SK-N-DZ (cell line): ENCODE measurements at places on chromosomes 2 and 18.
A peak's percentile ranks its signal among the peaks of the same experiment; 100 is the strongest.

DNA sequence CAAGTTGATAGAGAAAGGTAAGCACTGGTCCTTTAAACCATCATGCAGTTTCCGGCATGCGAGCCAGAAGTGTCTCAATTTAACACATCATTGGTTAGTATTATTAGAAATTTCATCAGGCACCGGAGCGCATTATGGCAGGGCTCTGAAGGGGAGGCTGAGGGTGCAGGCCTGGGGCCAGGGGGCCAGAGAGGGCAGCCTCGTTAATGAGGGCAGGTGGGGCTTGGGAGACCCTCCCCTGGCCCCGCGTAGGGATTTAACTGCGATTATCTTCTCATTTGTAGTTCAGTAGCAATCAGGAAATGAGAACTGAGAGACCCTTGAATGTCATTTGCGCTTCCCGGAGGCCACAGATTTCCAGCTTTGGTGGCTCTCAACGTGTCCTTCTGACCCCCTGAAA is 246.4 kb downstream of the KLHL29 start:
- DNase-seq = no peak

GRCh38 chr2:65076345-65076710 is 20.1 kb downstream of the CEP68 start:
- DNase-seq = no peak

GRCh38 chr2:54042341-54042740 is 71.5 kb upstream of the PSME4 start:
- no peak for DNase-seq

DNA sequence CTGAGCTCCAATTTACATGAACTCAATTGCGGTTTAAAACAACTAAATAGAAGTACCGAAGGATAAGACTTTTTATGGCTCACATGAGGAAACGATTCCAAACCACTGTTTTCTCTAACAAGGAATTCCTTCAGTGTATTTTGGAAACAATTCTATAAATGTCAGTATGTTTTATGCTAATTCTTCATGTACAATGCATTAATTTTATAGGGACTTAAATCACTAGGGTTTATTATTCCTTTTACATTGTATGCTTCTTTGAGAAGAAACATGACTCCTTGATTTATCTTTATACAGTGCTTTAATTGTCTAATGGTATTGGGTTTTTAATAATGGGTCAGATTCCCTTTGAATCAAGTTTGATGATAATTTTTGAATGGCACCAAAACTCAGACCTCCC is 566.8 kb downstream of the EPHA4 start:
- no peak for DNase-seq

GRCh38 chr2:235505181-235505741 is 11.4 kb downstream of the AGAP1 start:
- no peak for DNase-seq

GRCh38 chr2:135829378-135830135 is 7.4 kb downstream of the LCT start:
- no peak for DNase-seq

DNA sequence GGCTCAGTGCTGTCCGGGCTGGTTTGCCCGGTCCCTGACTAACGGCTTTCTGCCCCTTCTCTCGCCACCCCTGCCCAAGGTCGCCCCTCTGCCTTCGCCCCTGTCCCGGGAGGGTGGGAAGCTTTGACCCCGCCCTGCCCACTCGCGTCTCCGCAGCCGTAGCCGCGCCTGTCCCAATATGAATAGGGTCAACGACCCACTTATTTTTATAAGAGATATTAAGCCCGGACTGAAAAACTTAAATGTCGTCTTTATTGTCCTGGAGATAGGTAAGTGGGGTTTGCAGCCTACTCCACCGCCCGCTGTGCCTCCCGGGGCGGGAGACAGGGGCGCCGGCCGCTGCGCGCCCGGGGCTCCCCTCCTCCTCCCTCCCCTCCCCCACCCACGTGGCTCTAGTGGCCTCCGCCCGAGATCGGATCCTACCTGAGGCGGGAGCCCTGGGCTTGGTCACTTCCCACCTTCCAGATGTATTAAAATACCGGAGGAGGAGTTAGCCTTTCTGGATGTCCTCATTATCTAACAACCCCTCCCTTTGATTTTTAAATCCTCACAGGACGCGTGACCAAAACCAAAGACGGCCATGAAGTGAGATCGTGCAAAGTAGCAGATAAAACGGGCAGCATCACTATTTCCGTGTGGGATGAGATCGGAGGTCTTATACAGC is 633 bp downstream of the NABP1 start:
- peak; percentile 24 for DNase-seq

- DNase-seq = no peak
Observed at GRCh38 chr2:238501311-238501710, 74.6 kb downstream of the ASB1 start.

GRCh38 chr2:191303140-191304005 is 58.2 kb downstream of the MYO1B start:
- DNase-seq = no peak

- no peak for DNase-seq
Observed at GRCh38 chr2:144382849-144383248, 137.1 kb downstream of the ZEB2 start.

DNA sequence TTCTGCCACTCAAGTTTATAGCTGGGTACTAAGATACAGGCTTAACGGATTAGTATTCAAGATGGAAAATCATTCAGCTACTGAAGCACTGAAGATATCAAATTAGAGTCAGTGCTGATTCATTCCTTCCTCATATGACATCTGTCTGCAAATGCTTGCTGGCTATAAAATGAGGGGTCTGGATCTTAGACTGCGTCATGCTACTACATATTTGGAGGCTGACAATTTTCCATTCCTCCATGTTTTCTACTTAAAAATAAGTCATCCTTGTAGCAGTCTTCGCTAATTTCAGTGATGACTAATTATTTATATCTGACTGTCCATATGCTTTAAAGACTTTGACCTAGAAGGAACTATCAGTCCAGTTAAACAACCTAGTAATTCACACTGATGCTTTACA is 233.4 kb downstream of the RIT2 start:
- DNase-seq = no peak

DNA sequence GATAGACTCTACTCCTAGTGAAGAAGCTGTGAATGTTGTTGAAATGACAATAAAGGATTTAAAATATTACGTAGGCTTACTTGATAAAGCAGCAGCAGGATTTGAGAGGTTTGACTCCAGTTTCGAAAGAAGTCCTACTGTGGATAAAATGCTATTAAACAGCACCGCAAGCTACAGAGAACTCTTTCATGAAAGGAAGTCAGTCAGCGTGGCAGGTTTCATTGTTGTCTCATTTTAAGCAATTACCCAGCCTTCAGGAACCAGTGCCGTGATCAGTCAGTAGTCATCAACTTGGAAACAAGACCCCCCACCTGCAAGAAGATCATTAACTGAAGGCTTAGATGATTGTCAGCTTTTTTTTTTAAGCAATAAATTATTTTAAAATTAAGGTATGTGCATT is 14.0 kb downstream of the USP14 start:
- DNase-seq = no peak

GRCh38 chr2:7020059-7020458 is 102.8 kb downstream of the RNF144A start:
- DNase-seq = no peak

GRCh38 chr2:166361351-166362153 is 14.2 kb downstream of the SCN9A start:
- DNase-seq = no peak

GRCh38 chr2:190637903-190638618 is 10.8 kb upstream of the NAB1 start:
- no peak for DNase-seq

DNA sequence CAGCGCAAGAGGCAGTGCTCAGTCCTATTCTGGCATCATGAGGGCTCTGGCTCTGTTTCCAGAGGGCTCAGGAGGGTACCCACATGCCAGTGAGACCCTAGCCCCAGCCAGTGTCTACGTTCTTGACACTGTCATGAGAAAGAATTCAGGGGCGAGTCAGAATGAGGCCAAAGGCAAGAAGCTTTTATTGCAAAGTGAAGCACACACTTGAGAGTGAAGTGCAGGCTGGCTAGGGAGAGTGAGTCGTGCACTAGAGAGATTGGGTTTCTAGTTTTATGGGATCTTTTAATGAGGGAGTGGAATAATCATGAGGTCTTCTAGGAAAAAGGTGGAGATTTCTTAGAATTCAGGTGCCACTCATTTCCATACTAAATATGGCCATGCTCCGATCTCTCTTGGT is 164.1 kb downstream of the DCDC2C start:
- no peak for DNase-seq

GRCh38 chr2:25954199-25954752 is 28.0 kb downstream of the KIF3C start:
- no peak for DNase-seq

DNA sequence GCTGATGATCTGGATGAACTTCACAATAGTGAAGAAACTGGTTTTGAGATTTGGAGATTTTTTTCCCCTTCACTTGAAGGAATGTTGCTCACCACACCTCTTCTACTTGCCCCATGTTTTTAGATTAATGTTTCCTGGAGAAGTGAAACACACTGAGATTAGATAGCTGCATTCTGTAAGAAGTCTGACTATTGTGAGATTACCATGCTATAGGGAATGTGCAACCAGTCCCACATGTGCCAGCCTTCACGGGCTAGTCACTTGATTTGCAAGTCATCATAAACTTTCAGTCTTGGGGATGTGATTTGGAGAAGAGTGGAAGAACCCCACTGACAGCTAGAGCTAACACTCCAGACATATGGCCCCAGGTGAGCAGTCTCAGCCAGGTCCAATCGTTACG is 7.4 kb upstream of the CCNYL1 start:
- DNase-seq = no peak

GRCh38 chr2:202133909-202134265 is 60.8 kb downstream of the KIAA2012 start:
- DNase-seq = no peak

DNA sequence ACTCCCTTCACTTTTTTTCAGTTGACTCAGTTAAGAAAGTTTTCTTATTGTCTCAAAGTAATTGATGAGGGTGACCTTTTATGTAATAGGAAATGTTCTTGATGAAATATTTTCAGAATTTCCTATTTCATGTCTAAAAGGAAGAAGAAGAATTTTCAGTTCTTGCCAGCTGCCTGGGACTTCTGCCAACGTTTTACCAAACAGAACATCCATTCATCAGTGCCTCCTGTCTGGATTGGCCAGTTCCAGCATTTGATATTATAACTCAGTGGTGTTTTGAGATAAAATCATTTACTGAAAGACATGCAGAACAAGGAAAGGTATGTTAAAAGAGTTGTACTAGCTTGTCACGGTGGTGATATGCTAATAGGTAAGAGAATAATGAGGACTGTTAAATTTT is 104.7 kb upstream of the MYO3B start:
- no peak for DNase-seq

GRCh38 chr2:147450661-147451510 is 393.9 kb upstream of the ACVR2A start:
- no peak for DNase-seq

DNA sequence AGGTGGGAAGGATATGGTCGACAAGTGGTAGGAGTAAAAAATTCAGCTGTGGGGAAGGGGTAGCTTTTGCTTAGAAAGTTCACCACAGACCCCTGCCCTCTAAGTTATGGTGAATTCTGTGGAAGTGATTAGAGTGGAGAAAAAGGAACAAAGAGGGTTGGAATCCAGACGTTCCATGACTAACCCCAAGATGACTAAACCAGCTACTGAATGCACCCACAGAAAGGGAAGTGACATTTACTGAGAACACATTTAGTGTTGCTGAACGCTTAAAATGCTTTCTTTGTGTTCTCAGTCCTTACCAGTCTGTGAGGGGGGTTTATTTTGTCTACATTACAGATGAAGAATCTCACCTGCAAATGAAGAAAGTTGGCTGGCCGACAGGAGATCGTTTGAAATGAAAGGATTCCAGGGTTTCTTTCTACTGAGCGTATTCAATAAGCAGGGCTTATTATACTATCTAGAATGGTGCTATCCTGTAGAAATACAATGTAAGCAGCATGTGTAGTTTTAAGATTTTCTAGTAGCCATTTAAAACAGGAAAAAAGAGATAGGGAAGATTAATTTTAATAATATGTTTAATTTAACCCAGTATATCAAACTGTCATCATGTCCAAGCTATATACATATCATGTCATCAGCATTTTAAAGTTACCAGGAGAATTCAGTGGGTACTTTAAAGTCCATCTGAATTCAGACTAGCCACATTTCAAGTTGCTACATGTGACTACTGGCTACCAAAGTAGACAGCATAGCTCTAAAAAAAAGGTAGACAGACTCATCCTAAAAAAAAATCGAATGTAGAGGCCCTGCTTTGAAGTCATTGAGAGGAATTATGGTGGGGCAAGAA is 60.1 kb downstream of the LIMS1 start:
- DNase-seq = no peak

GRCh38 chr18:75250471-75250821 is 39.8 kb downstream of the TSHZ1 start:
- no peak for DNase-seq

DNA sequence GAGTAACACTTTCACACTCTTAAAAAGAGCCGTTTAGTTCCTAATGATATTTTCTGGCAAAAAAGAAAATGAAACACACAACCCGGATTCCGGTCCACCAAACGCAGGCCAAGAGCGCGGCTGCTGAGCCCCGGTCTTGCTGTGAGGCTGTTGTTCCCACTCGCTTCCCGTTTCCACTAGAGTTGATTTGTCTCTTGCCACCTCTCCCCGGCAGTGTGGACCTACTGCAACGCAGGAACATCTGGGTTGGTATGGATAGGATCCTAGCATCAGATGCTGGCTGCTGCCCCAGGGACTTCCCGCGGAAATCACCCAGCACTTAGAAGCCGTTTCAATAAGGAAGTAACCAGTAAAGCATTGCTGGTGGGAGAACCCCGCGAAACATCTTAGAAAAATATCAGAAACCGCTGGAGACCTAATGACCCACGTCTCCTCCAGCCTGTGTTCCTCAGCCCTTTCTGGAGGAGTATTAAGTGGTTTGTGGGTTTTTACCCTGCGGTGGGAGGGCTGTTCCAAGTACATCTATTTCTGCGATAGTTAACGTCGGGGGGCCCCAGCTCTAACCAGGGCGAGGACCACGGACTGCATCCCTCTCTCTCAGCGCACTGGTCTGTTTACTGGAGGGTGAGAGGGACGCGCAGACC is 939 bp downstream of the DOCK10 start:
- peak; percentile 8 for DNase-seq

- DNase-seq = no peak
Observed at GRCh38 chr2:30112561-30112960, 34.2 kb upstream of the YPEL5 start.

GRCh38 chr18:48545757-48546321 is 7.0 kb downstream of the CTIF start:
- peak; percentile 53 for DNase-seq

DNA sequence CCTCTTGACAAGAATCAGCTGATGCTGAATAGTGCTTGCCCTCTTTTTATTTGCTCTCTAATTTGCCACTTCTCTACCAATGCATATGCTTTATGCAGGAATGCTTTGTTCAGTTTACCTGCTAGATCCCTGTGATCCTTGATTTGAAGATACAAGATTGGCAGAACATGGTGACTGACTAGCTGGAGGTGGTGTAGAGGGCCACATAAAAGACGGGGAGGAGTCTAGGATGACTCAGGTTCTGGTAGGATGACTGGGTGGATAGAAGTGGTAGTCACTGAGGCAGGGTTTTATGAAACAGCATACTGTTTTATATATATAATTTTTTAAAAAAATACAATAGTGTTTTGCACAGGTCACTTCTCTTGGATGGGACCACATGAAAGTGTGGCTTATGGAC is 6.3 kb upstream of the ADGRF3 start:
- no peak for DNase-seq
